Thoracic aorta (tissue), 2 donors: ENCODE measurements at places on chromosomes 16 and 17. TPM values are rescaled to one million over a fixed set of nuclear protein-coding genes. Genes with fewer than 3 reads are reported as not detected.

The FBXL16 gene
- not detected for total RNA-seq

- no peak for DNase-seq
These were observed 14.4 kb upstream of the MYLK3 start for GRCh38 chr16:46762583-46762982.

GRCh38 chr17:75756451-75757085 lies 8.4 kb downstream of the GALK1 start:
- no peak for DNase-seq

The SOX8 gene
- total RNA-seq: 10.1 TPM

- no peak for DNase-seq
These were observed 1.8 kb downstream of the ATP2A3 start for GRCh38 chr17:3962217-3962964.

- DNase-seq: no peak
These were observed 93.3 kb downstream of the MYO1D start for GRCh38 chr17:32783602-32784001.

DNA sequence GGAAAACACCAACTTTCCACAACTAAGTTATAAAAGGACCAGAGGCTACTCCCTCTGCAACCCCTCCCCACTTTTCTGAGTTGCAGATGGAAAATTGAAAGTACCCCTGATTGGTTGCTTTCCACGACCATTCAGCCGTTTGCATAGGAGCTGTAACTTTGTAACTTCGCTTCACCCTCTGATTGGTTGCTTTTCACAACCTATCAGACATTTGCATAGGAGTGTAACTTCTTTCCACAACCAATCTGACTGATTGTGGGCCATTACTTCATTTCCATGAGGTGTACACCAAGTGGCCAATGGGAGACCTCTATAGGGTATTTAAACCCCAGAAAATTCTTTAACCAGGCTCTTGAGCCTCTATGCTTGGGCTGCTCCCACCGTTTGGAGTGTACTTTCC lies 644.1 kb downstream of the WWOX start:
- DNase-seq: no peak

DNA sequence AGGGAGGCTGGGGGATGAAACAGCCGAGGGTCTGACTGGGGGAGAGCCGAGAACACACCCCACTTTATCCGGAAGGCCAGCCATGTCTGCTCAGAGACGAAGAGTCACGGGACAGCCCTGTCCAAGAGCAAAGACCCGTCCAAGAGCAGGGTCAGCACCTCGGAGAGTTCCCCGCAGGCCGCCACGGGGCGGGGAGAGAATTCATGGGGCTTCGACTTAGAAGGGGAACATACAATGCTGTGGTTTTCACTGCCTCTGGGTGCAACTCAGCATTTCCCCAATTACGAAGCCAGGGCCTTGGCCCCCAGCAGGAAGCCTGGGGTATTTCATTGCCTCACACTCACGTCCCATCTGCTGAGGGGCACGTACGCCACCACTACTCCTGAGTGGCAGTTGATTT lies 59.3 kb downstream of the JPH3 start:
- no peak for DNase-seq

The CPHXL2 gene
- not detected for total RNA-seq

DNA sequence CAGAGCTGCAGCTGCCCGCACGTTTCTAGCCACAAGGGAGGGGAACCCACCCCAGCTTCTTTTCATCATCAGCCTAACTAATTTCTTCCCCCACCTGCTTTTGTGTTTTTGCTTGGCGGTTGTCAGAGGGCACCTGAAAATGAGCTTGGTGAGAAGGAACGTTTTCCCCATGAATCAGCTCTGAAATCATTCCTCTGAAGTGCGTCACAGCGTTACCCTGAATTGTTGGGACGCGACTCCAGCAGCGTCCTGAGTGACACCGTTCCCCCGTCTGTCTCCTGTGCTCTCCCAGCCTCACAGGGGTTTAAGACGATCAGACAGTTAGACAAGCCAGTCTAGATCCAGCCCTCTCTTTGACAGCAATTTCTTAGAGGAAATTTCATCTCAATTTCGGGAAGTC lies 722.9 kb upstream of the EEF2KMT start:
- no peak for DNase-seq

- no peak for DNase-seq
These were observed 6.7 kb downstream of the GIP start for GRCh38 chr17:48961516-48962233.

The C16orf74 gene
- total RNA-seq: not detected

DNA sequence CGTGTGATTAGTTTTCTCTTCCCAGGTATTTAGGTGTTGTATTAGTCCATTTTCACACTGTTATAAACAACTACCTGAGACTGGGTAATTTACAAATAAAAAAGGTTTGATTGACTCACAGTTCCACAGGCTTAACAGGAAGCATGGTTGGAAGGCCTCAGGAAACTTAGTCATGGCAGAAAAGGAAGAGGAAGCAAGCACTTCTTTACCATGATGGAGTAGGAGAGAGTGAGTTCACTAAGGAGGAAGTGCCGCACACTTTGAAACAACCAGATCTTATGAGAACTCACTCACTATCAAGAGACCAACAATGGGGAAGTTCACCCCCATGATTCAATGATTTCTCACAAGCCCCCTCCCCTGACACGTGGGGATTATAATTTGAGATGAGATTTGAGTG lies 1343.7 kb upstream of the GOT2 start:
- DNase-seq: no peak

DNA sequence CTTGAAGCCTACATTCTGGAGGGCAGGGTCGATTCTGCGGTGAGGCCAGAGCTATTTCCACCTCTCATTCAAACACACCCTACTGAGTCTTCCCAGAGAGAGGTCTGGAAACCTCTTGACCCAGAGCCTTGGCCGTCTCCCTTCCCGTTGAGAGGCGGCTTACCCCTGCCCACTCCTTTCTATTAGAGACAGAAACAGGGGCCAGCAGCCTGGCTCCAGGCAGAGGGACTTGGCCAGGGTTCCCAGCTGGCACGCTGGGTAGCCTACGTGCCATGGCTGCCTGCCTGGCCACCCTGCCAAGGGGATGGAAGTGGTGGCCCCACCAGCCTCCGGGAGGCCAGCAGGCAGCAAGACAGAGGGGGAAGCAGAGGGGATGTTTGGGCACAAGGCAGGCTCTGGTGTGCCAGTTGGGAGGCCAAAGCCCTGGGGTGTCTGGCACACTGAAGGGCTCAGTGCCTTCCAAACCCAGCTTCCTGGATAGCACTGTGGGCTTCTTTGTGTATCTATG lies 6.0 kb downstream of the STAC2 start:
- DNase-seq: no peak

The CETP gene
- not detected for total RNA-seq

The DPEP2 gene
- total RNA-seq: 6.1 TPM

- DNase-seq: no peak
These were observed 717.3 kb downstream of the KCNJ2 start for GRCh38 chr17:70886648-70887047.

DNA sequence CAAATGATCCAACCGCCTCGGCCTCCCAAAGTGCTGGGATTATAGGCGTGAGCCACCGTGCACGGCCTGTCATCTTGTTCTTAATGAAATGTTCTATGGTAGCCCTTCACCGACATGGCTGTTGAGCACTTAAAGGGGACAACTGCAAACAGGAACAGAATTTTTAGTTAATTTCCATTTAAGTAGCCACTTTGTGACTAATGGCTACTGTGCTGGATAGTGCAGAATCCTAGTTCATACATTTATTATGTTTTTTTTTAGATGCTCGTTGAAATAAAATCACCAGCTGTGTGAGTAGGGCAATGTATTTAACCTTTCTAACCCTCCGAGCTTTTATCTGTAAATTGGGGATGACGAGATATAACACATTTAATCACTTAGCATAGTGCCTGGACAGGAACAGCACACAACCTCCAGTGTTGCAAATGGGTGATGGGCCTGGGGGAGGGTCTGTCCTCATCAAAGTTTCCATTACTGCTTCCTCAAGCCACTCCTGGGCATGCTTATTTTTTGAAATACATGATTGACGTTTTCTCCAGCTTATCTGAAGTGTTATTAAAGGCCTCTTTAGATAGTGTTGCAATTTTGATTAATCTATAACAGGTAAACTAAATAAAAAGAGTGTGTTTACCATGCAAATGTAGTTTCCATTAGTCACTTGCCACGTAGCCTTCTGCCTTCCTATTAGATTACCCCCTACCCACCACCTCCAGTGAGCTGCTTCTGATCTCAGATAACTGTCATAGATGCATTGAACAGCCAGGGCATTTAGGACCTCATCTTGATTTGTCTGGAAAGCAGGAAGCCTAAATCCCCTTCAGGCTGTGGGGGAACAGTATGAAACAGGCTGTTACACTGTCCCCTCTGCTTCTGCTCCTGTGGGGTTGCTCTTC lies 42.5 kb upstream of the TANC2 start:
- no peak for DNase-seq

The P4HB gene
- total RNA-seq: 655 TPM

- DNase-seq: no peak
These were observed 125.5 kb upstream of the IRX3 start for GRCh38 chr16:54412037-54412436.

DNA sequence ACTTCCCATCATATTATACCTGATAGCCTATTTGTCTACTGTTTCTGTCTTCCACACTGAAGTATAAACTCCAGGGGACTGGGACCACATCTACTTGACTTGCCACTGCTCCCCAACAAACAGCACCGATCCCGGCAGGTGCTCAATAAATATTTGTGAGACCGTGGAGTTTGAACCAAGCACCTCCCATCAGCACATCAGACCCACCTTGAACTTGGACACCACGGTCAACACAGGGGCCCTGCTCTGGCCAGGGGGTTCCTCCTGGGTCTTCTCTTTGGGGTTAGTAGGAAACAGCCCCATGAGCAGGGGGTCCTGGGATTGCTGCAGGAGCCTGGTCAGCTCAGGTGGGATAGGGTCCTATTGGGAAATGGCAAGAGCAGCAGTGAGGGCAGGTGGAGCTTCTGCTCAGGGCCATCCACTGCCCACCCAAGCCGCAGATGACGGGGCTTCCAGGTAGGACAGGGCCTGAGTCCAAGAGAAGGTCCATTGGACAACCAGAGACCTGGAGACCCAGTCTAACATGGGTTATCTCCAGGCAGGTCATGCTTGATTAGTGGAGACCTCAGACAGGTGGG lies 19.9 kb downstream of the ZNHIT3 start:
- DNase-seq: no peak

The HOXB1 gene
- not detected for total RNA-seq

DNA sequence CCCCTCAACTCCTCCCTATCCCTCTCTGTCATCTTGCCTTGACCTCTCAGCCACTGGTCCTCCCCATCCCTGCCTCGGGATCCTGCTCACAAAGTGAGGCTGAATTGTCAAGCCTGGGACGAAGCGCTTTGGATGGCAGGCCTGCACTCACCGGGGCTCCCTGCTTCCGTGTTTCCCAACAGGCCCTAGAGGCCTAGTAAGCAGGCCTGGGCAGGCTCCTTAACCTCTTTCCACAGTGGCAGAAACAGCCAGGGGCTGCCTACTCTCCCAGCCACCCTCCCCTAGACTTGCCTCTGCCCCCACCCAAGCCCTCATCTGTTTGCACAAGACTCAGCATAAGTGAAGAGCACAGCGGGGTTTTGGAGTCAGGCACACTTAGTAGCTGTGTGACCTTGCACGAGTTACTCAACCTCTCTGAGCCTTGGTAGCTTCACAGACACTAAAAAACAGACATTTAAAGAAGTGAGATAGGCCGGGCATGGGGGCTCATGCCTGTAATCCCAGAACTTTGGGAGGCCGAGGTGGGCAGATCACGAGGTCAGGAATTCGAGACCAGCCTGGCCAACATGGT lies 5.0 kb upstream of the FADS6 start:
- no peak for DNase-seq

GRCh38 chr16:68607443-68607842 lies 37.7 kb upstream of the CDH3 start:
- no peak for DNase-seq

DNA sequence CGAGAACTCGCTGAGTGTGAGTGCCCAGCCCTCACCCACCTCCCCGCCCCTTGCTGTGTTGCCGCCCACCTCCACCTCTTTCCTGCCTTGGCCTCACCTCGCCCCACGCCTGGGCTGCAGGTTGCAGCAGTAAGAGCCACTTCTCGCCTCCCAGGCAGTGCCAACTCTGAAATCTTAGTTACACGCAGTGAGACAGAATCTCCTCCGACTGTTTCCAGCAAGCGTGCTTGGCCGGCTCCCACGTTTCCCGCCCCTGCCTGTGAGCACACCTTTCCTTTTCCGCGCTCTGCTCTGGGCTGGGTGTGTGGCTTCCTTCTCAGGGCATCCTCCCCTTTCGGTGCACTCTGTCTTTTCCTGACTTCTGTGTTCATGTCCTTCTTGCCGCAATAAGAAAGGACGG lies 5.7 kb downstream of the ENGASE start:
- no peak for DNase-seq
